ENCODE measurements at places on chromosomes 12 and 14. TPM values are rescaled to one million over a fixed set of nuclear protein-coding genes. Genes with fewer than 3 reads are reported as not detected.

TSPAN19 gene
- total RNA-seq: not detected

- no peak for DNase-seq
These were observed 61.8 kb downstream of the PPFIBP1 start for GRCh38 chr12:27585739-27586265.

GNB3 gene
- total RNA-seq: 0.43 TPM

A2ML1 gene
- not detected for total RNA-seq

GRCh38 chr12:76226397-76226796 lies 121.8 kb downstream of the BBS10 start:
- DNase-seq: peak; percentile 5

- DNase-seq: no peak
These were observed 13.2 kb upstream of the LIMA1 start for GRCh38 chr12:50296554-50296953.

- DNase-seq: no peak
These were observed 565.8 kb upstream of the TBX3 start for GRCh38 chr12:115249671-115250278.

- DNase-seq: no peak
These were observed 11.3 kb downstream of the ESPL1 start for GRCh38 chr12:53279283-53279869.

DNA sequence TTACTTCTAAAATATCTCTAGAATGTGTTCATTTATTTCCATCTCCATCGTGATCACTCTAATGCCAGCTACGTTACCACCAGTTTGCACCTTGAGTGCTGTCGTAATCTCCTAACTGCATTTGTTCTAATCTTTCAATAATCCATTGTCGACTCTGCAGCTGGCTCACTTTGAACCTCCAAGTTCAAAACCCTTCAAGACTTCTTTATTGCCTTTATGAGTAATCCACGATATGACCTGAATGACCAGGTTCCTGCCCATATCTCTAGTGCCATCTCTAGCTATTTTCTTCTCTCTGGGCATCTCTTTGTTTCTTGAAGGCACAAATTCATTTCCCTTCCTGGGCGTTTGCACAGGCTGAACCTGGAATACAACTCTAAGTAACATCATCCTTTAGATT lies 76.7 kb downstream of the SRGAP1 start:
- DNase-seq: no peak

DNA sequence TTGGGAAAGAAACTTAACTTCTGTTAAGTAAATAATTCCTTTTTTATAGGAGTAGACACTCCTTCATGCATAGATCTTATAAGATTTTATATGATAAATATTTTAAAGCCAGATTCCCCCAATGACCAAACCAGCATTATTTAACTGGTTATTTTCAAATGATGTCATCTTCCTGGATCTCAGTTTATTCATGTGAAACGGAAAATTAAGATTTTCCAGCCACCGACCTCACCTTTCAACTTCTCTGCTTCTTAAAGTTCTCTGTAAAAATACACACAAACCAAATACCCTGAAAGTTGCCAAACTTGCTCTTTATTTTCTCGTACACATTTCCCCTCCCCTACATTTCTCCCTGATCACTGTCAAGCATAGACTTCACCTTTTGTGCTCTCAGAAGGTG lies 364.2 kb downstream of the GALC start:
- no peak for DNase-seq

DNA sequence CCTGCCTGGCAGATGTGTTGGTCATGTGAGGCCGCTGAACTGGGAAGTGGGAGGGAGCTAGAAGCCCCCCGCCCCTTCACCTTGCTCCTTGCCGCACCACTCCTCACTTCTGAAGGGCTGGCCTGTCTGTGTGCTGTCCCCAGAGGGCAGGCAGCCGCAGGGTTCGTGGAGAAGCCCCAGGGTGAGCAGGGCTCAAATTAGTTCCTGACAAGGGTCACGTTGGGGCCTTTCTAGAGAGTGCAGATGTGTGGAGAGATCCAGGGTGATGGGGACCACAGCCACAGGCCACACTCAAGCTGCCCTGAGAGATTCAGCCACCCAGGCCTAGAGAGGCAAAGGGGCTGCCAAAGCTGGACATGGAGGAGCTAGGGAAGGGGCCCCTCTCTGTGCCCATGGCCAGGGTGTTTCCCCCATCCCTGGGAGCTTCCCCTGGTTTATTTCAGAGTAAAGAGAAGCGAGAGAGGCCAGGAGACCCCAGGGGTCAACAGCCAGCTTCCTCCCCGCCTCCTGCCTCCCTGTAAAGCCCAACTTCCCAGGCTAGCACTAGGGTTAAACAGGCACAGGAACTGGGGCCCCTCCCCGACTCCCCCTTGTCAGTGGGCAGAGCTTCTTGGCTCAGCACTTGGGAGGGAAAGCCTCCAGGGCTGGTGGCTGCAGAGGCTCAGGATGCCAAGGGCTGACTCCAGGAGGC lies 16.2 kb downstream of the SLC25A29 start:
- DNase-seq: no peak

DNA sequence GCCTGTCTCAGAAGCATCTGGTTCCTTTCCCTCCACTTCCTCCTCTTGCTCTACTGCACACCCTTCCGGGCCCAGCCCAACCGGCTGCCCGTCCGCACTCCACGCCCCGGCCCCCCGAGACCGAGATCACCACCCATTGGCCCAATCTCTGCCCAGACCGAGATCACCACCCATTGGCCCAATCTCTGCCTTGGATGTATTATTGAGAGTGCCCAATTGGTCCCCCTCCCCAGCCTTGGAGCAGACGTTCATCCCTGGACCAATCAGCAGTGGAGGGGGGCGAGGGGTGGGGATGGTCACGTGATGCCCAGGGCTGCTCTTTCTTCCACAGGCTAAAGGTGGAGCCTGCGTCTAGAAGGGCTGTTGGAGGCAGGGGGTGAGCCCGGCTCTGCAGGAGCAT lies 75.6 kb upstream of the TMEM132C start:
- no peak for DNase-seq

GRCh38 chr12:117854339-117855012 lies 114.3 kb downstream of the KSR2 start:
- DNase-seq: peak; percentile 23

TAS2R31 gene
- not detected for total RNA-seq

Data from MG63 (cell line).